ENCODE measurements at places on chromosomes 5 and 9. TPM values are rescaled to one million over a fixed set of nuclear protein-coding genes. Genes with fewer than 3 reads are reported as not detected.

ACTBL2 gene
- not detected for total RNA-seq

NR2F1 gene
- total RNA-seq: 189 TPM

SNCAIP gene
- total RNA-seq: 4.2 TPM

SLC34A3 gene
- total RNA-seq: not detected

CBY3 gene
- total RNA-seq: not detected

BRD9 gene
- 39.4 TPM for total RNA-seq

SLF1 gene
- total RNA-seq: 4.8 TPM

CTNND2 gene
- 2.5 TPM for total RNA-seq

CYSTM1 gene
- 29.8 TPM for total RNA-seq

INSL4 gene
- not detected for total RNA-seq

CENPH gene
- total RNA-seq: 7.7 TPM

CD14 gene
- total RNA-seq: not detected

STKLD1 gene
- total RNA-seq: 3.5 TPM

CRB2 gene
- total RNA-seq: not detected

PLCXD3 gene
- not detected for total RNA-seq

AFAP1L1 gene
- total RNA-seq: 2.3 TPM

PCDHA9 gene
- 1.7 TPM for total RNA-seq

DAP gene
- 173 TPM for total RNA-seq

ORM2 gene
- not detected for total RNA-seq

C9orf50 gene
- not detected for total RNA-seq

TNC gene
- total RNA-seq: 75.1 TPM

PTGES gene
- 0.83 TPM for total RNA-seq

SMU1 gene
- total RNA-seq: 23.0 TPM

ANXA2R gene
- total RNA-seq: 5.3 TPM

TRPM6 gene
- not detected for total RNA-seq
